T47D (cell line): ENCODE measurements at places on chromosomes 11 and 22.

GRCh38 chr11:46326813-46327416, 20.3 kb upstream of the DGKZ start:
- no peak for DNase-seq

DNA sequence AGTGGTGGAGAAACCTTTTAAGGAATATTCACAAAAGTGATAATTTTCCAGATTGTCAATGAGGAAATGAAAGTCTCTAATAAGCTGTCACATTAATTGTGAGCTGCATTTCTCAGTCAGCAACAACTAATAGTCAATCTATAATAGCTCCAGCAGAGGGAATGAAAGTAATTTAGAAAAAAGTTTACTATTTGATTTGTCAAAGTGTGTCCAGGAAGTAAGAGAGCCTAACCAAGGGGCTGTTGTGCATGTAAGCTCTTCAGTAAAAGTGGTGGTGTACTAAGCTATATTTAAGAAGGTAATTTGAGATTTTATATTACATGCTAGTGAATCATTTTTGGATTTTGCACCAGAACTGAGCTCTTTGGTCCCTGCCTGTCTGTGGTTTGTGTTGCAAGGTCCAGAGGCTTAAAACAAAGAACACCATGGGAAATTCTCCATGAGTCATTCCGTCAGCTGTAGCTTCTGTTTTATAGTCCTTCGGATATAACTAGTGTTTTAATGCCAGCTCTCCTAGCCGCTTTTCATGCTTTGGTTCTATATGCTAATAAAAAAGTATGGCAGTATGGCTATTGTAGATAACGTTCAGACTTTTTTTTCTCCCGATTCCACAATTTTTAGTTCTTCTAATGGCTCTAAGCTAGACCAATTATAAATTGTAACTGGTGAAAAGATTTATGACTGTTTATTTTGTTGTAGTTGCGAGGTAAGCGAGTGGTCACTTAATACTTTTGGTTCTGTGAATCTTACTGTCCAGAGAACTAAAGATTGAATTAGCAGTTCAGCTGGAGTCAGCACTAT, 64.6 kb downstream of the ARHGEF12 start:
- DNase-seq, result peak; percentile 43

DNA sequence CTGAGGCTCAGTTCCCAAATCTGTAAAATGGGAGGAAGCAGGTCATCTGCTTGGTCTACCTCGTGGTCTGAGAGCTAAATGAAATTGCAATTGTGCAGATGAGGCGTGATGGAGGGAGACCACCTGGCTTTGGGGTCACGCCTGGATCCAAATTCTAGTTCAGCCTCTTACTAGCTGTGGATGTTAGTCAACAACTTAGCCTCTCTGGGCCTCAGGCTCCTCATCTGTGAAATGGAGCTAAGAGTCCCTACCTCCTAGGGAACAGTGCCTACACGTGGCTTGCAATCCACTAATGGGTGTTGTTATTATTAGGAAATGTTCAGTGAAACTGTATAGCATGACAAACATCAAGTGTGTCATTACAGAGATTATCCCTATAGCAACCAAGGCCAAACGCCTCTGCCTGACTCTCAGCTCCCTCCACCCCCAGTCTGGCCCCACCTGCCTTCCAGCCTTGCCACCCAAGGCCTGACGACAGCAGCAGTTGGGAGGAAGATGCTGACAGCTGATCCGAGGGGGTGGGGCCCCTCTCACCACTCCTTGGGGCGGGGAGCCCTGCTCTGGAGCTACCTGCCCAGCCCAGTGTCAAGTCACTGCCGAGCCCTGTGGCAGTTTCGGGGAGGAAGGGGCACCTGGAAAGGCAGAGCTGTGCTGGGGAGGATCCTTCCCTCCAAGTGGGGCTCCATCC, 1.7 kb upstream of the RHOD start:
- DNase-seq, result peak; percentile 96

DNA sequence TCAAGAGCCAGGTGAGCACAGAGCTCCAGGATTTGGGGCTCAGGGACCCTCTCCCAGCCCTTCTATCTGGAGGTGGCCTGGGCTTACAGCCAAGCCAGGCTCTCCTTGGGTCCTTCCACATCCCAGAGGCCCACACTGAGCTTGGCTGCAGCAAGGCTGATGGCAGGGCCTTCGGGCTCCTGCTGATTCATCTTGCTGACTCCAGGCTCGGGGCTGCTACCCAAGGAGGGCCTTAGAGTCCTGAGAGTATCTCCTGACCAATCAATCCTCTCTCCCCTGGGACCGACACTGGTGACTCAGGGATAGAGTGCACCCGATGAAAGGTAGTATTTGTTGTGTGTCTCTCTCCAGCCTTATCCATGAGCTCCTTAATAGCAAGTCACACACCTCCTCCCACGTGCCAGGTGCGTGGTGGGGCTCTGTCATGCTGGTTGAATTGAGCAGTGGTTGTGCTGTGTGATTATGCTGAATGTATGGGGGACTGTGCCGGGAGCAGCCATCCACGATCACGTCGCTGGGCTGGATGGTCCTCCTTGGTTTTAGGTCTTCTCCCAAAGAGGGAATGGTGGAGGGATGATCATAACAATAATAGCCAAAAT, 62.3 kb downstream of the GRIK4 start:
- DNase-seq, result no peak

DNA sequence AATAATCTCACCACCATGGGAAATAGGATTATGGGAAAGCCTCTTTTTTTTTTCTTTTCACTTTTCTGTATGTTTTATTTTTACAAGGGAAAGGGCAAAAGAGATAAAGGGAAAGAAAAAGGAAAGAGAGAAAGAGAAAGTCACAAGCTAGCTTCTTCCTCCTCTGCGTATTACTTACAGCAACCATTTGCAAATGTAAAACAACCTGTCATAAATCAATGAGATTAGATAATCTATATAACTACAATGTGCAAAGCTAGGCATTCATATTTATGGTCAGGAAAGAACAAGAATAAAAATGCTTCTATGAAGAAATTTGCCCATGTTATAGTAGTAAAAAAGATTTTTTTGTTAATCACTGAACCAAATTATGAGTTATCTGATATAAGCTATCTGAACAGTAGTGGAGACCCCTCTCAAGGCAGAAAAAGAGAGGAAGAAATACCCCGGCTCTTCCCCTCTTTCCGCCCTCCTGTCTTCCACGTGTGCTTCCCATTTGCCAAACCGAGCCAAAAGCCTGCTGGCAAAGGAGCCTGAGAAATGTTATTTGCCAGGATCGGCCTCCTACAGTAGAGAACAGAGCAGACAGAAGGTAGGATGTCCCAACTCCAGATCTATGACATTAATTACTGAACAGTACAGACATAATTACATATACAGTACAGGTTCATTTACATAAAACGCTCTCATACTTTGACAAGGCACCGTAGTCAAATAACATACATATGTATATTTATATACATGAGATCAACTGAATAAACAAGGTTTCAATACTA, 50.2 kb downstream of the ARHGAP32 start:
- no peak for DNase-seq

DNA sequence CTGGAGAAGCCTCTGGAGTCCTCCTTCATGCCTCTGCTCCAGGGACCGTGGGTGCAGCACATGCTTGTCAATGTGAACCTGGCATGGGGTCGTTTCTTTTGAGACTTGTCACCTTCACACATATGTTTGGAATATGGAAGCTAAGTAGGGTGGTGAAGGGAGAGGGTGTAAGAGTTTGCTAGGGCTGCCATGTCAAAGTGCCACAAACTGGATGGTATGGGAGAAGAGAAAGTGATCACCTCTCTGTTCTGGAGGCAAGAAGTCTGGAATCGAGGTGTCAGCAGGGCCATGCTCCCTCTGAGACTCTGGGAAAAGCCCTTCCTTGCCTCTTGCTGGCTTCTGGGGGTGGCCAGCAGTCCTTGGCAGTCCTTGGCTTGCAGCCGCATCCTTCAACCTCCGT, 8.7 kb upstream of the TSPAN18 start:
- no peak for DNase-seq

DNA sequence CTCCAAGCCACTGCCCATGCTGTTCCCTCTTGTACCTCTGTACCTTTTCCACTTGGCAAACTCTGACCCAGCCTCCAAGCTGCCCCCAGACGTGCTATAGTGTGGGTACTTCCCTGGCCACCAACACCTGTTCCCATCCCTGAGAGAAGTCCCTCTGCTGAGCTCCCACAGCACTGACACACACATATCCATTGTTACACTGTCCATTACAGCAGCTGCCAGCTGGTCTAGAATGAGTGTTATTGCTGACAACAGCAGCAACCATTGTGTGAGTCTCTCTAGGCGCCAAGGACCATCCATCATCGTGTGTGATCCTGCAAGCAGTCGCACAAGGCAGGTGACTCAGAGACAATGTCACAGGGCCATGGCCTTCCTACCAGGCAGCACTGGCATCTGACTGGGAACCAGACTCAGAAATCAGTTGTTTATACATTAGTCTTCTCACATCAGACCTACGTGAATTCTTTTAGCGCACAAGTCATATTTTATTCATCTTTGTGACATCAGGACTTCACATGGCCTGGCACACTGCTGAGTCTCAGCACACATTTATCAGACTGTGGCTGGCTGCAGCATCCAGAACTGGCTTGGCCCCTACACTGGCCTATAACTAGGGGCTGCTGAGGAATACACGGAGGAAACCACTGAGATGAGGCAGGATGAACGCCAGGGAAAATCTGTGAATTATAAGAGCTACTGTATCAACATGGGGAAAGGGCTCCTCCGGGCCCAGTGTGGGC, 56.4 kb downstream of the SGSM3 start:
- no peak for DNase-seq

- DNase-seq, result no peak
These were observed 62.1 kb downstream of the DDI1 start for GRCh38 chr11:104098555-104098954.

DNA sequence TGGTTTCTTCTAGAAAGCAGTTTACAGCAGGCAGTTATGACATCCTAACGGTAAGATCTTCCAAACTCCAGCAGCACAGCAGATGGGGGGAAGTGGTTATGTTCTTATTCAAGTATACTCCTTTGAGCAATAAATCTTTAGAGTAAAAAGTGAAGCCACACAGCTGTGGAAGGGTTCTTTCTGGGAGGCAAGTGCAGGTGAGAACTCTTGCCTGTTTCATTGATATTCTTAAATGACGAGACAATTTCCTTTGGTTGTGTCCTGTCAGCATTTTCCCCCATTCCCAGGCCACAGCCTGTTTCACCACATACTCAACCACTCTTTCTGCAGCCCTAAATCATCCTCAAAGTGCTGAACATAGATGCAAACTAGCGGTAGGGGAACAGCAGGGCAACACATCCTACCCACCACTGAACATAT, 207.3 kb upstream of the MTNR1B start:
- no peak for DNase-seq

DNA sequence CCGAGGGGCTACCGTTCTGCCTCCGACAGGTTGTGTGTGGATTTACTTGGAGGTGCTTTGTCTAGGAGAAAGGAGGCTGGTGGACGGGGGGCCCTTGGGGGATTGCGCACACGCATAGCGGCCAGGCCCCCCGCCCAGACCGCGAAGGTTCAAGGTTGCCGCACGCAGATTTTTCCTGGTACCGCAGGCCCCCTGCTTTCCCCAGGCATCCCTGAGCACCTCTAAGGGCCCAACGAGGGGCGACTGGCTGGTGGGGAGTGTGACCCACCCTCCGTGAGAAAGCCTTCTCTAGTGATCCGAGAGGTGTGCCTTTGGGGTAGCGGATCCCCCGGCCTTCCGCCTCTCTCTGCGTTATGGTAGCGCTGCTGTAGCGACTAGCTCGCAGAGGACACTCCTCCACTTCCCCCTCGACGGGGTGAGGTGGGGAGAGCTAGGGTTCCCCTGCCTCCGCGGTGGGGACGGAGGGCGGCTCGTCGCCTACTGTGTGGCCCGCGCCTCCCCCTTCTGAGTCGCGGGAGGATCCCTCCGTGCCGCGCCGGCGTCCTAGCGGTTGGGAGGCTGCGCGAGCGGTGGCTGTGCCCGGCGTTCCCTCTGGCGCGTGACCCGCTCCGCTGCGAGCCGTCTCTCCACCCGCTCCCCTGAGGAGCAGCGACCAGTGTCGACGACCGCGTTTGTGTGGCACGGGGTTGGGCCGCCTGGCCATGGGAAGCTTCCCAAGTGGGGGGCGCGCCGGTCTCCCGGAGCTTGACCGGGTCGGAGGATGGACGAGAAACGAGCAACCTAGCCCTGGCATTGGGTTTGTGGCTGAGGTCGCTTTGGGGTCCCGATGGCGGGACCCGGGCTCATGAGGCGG, 3900.0 kb upstream of the OR11H1 start:
- DNase-seq, result no peak

- no peak for DNase-seq
These were observed 83.0 kb downstream of the TMPRSS5 start for GRCh38 chr11:113623114-113623513.

GRCh38 chr22:45087802-45088201, 75.9 kb upstream of the NUP50 start:
- DNase-seq, result no peak

GRCh38 chr11:24738972-24739371, 242.1 kb downstream of the LUZP2 start:
- no peak for DNase-seq

DNA sequence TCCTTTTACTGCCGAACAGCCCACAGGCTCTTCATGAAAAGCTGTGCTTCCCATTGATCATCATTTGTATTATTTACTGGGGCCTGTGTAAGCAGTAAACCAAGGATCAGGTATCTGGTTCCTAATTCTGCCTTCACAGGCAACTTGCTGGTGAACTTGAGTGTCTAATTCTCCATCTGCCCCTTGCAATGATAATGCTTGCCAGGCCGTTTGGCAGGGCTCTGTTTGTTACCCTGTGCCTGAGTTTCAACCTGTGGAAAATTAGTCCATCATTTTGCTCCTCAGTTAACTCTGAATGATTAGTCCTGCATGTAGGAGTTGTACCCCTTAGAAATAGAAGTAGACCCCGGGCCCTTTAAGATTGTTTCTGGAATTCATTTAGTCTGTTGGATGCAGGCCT, 298.4 kb upstream of the CADM1 start:
- DNase-seq, result no peak

- DNase-seq, result no peak
These were observed 8.3 kb upstream of the OR52E8 start for GRCh38 chr11:5865826-5866225.

- no peak for DNase-seq
These were observed 1025.2 kb downstream of the TBC1D22A start for GRCh38 chr22:47787501-47788227.

DNA sequence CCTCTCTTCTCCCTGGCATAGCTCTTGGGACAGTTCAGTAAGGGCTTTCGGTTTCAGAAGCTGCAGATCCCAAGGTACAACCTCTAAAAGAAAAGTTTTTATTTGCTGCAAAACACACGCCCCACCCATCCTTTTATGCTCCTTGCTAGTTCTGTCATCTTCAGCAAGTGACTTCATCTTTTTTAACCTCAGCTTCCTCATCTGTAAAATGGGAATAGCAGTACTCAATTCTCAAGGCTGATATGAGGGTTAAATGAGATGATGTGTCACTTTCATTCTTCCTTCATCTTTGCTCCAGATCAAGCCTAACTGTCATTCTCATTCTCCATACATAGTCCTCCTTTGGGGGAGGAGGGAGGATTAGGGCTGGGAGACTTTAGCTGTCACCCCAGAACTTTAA, 90.0 kb upstream of the ALX4 start:
- no peak for DNase-seq

DNA sequence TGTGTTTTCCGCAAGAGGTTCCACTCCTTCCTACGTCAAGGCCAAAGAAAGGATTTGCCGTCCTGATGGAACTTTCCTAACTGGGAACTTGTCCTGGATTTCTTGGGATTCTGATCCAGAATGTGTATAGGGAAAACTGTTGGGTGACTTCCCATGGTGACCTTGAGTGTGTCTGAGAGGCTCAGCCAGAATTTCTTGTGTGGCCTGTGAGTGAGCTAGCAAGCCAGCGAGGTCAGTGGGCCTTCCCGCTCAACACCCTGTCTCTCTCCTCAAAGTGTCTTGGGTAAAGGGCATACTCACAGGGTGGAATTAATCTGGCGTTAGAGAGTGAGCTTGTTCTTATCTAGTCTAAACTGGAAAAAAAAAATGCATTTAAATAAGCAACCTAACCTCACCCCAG, 20.4 kb downstream of the ZNRF3 start:
- no peak for DNase-seq
